ENCODE measurements at places on chromosomes 6 and 20. TPM values are rescaled to one million over a fixed set of nuclear protein-coding genes. Genes with fewer than 3 reads are reported as not detected.

Gene CENPB
- total RNA-seq, result 76.5 TPM

Gene CYP21A2
- total RNA-seq, result not detected

DNA sequence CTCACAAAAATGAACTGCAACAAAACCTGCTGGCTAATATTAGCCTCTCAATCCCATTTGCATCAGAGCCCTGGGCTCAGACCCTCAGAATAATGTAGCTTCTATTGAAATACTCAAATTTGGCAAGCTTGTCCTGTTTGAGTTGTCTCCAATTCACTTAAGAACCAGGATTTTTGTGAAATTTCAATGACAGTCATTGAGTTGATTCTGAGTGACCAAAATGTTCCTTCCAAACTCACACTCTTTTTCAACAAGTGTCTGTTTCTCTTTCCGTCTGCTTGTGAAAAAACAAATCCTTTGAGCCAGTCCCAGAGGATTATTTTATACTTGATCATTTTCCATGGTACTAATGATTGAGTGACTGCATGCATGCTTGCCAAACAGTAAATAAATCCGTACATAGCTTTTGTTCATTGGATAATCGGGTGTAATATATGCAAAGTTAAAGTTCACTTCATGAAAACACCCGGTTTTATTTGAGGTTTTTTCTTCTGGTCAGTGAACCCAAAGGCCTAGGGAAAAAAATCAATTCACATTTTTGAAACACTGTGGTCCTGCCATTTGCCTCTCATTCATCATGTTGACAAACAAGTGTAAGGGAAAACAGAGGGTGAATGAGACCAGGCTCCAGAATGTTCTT lies 16.4 kb upstream of the SLC22A2 start:
- no peak for DNase-seq

GRCh38 chr20:47854687-47855212 lies 69.5 kb upstream of the SULF2 start:
- DNase-seq, result no peak

Gene TNFRSF6B
- not detected for total RNA-seq

- no peak for DNase-seq
Observed at GRCh38 chr6:99096170-99096569, 148.4 kb upstream of the FBXL4 start.

GRCh38 chr20:1920252-1920651 lies 25.0 kb downstream of the SIRPA start:
- no peak for DNase-seq

DNA sequence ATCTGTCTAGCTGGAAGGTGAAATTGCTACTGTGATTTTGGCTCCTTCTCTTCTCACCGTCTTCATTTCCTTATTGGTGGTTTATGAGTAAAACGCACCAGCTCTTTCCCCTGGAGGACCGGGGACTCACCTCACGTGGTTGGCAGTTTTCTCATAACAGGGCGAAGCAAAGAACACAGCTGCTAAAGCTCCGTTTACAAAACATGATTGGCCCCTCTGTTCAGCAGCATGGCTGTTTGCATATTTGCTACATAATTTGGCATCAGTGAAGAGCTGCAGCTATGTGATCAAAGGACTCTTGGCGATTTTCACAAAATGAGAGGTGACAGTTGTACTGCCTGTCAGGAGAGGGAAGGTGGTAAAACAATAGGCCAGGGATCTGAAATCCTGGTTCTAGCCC lies 20.5 kb upstream of the TMEM181 start:
- no peak for DNase-seq

Gene ERVFRD-1
- total RNA-seq, result not detected

Gene FOXC1
- 0.26 TPM for total RNA-seq

DNA sequence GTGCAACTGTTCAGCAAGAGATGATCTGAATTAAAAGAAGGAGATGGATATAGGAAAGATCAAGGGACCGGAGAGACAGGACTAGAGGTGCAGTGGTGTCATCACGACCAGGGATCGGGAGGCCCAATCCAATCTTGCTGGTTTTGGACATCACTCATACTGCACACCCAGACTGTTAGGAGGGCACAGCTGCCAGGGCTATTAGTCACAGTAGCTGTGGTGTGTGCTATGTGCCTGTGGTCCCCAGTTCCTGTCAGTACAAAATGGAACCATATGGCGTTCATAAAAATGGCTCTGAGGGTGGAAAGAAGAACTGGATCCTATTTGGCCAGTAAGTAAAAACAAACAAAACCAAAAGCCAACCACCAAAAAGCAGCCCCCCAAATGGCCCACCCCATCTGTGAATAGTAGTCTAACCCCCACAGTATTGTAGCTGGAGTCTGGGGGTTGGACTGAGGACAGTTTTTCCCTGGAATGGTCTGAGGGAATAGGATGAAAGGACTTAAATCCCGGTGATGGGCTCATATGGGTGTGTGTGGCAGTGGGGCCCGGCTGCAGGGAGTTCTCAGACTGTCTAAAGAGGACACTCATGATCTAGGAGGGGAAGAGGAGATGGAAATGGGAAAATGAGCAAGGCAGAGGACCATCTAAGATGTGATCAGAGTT lies 9.3 kb upstream of the NNAT start:
- no peak for DNase-seq

Gene OOEP
- total RNA-seq, result 1.1 TPM

DNA sequence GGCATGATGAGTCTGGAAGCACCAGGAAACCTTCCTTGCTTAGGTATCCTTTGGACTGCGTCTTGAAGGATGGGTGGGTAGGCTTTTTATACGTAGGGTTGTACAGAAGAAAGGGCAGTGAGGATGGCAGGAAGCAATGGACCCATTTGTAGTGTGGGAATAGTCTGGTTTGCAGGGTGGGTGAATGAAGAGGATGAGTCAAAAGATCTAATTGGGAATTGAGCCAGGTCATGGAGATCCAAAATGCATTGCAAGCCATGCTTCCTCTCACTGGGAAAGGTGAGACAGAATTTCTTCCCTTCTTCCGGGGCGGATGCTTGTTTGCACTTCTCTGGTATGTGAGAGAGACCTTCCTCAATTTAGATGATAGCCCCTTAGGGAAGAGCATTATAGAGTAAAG lies 10.1 kb upstream of the BTBD3 start:
- no peak for DNase-seq

Gene LIME1
- 138 TPM for total RNA-seq

- DNase-seq, result no peak
Observed at GRCh38 chr6:144989319-144990107, 704.4 kb downstream of the UTRN start.

DNA sequence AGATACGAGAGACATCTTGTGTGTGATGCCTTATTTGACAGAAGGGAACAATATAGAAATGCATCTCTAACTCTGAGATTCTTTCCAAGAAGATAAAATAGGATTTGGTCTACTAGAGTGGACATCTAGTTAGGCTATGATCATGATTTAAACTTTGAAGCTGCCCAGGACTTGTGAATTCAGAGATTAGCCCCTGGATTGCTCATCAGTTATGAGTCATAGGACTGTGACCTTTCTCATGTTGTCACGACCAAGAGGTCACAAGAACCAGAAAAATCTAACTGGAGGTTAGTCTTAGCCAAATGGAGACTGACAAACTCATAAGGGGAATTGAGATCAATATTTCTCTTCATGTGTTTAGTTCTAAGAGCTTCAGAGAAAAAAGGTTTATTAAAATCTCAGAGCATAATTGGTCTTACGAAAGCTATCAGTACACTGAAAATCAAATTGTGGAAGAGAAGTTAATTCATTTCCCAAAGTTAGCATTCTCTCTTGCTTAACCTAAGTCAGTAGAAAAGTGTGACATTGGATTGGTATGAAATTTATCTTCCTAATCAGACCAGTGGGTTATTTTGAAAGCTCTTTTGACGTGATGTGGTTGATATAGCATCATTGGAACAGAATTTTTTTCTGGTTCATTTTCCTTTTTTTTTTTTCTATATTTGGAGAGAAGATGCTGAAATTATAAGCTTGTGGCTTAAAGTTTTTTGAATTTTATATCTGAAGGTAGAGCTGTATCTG lies 245.7 kb downstream of the RNF144B start:
- no peak for DNase-seq

GRCh38 chr20:6855104-6855503 lies 87.6 kb downstream of the BMP2 start:
- no peak for DNase-seq

- no peak for DNase-seq
Observed at GRCh38 chr6:112568066-112568465, 220.9 kb downstream of the RFPL4B start.

- DNase-seq, result no peak
Observed at GRCh38 chr20:57732226-57732625, 22.4 kb upstream of the PMEPA1 start.
